ENCODE measurements at places on chromosomes 13 and 19.

DNA sequence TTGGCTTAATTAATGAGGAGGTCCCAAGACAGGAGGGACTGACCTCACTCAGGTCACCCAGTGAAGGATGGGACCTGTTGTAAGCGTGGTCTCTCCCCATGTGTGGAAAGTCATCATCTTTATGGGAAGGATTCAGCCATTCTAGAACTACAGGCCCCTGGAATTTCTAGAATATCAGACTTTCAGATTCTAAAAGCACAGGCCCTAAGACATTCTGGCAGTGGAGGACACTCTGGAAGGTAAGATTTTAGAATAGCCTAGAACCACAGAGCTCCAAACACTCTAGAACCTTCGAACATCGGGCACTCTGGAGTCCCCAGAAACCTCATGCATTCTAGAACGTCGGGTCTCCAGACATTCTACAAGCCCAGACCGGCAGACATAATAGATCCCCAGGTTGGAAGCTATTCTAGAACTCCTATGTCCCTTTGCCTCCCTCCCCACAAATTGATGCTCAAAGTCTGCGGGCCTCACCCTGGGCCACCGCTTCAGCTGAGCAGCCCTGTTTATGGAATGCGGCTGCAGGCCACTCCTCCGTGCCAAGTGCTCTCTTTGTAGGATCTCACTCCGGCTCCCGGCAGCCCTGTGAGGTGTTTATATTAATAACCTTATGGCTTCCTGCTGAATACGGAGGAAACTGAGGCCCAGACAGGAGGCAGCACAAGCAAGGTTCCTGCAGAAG lies 1.9 kb upstream of the KLK15 start:
- peak; percentile 9 for DNase-seq

- peak; percentile 80 for DNase-seq
These were observed 22.2 kb downstream of the CCDC169 start for GRCh38 chr13:36275190-36276002.

GRCh38 chr13:21006141-21007005 lies 55.0 kb downstream of the LATS2 start:
- DNase-seq = no peak

DNA sequence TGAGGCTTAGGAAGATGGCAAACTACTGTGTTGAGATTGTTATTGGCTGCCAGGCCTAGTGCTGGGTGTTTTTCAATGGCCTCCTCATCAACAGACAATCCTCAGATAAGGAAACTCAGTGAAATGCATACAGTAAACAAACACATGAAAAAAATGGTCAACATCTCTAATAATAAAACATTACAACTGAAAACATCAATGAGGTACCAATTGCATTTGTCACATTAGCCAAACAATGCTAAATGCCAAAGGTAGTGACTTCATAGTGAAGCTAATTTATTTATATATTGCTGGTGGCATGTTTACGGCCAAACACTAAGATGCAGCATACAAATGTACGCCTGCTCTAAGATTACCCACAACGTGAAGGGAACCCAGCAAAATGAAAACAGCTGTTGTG lies 224.0 kb upstream of the UBL3 start:
- no peak for DNase-seq

- no peak for DNase-seq
These were observed 98.3 kb downstream of the SLITRK5 start for GRCh38 chr13:87769445-87769844.

GRCh38 chr19:38486731-38487336 lies 53.3 kb downstream of the RYR1 start:
- no peak for DNase-seq

DNA sequence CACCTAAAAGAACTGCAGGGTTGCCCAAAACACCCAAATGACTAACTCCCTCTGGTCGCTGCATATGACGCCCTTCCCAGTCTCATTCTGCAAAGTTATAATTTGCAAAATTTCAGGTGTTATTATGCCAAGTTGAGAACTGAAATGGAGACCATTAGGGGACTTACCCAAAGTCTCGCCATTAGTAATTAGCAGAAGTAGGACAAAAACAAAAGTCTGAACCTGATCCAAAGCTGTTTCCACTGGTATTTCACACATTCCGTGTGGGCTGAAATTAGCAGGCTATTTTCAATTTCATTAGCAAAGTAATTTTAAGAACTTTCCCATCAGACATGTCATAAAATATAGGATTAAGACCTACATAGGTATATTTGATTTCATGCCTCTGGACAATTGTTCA lies 6.8 kb downstream of the RUBCNL start:
- no peak for DNase-seq

- no peak for DNase-seq
These were observed 13.9 kb downstream of the VSTM2B start for GRCh38 chr19:29539670-29540069.

DNA sequence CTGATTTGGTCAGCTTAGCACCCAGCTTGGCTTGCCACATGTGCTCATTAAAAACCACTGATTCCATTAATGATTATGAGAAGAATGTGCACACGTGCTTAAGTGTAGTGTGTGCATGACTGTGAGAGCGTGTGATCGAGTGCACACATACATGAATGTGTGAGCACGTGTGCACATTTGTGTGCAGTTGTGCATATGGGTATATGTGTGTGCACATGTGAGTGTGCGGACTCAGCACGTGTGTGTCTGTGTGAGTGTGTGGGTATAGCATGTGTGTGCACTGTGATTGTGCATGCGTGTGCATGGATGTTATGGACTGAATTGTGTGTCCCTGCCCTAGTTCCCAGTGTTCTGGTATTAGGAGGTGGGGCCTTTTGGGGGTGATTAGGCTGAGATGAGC lies 202.1 kb upstream of the ZNF536 start:
- DNase-seq = no peak

GRCh38 chr13:102354011-102354410 lies 47.8 kb downstream of the FGF14 start:
- DNase-seq = no peak

- DNase-seq = peak; percentile 46
These were observed 86.6 kb downstream of the TNFRSF19 start for GRCh38 chr13:23656637-23657371.

DNA sequence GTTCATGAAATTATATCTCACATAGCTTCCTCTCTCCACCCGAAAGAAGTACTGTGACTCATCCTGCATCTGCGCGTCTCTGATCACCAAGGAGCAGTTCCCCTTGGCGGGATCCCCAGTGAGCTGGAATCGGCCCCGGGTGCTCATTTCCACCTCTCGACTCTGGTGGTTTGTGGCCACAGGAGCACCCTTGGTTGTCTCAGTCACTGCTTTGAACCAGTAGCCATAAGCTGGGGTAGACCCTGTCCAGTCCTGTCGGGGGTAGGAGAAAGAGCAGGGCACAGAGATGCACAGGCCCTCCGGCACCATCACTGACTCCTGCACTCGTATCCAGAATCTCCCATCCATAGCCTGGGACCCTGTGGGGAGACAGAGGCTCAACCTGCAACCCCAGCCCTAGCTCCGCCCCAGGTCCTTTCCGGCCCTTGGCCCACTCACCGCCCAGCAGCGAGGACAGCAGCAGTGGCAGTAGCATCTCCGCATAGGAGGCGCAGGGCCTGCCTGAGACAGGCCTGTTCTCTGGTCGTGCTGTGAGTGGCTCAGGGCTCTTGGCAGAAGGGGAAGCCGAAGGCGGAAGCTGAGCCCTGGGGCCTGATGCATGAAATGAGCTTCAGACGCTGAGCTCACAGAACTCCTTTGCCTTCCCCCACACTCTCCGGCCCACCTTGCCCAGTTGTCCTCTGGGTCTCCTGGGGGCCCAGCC lies at the start of gene SIGLEC10:
TSS of gene SIGLEC10 (minus strand) at position 536 of the 703 bp plus-strand sequence. CDS start at position 475, 61 bp downstream.
- DNase-seq = no peak

GRCh38 chr13:98279473-98280175 lies 102.6 kb upstream of the RNF113B start:
- DNase-seq = no peak

GRCh38 chr13:39035204-39035603 lies 2.7 kb downstream of the PROSER1 start:
- no peak for DNase-seq

GRCh38 chr13:41452462-41452861 lies 4.9 kb upstream of the RGCC start:
- DNase-seq = no peak

DNA sequence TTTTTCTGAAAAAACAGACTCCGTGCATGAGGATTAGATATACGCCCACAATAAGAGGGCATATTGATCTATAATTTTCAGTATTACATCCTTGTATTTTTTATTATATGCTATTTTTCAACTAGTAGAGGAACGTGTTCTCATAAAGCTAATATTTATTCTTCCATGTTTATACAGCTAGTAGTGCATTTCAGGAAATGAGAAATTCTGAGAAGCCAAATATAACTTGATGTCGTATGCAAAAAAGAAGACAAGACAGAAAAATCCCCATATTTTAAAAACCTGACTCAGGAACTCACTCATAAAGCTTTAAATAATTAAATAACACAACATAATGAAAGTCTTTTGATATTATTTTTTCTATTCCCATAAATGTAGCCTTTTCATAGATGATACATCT lies 308.6 kb downstream of the ENOX1 start:
- DNase-seq = no peak

DNA sequence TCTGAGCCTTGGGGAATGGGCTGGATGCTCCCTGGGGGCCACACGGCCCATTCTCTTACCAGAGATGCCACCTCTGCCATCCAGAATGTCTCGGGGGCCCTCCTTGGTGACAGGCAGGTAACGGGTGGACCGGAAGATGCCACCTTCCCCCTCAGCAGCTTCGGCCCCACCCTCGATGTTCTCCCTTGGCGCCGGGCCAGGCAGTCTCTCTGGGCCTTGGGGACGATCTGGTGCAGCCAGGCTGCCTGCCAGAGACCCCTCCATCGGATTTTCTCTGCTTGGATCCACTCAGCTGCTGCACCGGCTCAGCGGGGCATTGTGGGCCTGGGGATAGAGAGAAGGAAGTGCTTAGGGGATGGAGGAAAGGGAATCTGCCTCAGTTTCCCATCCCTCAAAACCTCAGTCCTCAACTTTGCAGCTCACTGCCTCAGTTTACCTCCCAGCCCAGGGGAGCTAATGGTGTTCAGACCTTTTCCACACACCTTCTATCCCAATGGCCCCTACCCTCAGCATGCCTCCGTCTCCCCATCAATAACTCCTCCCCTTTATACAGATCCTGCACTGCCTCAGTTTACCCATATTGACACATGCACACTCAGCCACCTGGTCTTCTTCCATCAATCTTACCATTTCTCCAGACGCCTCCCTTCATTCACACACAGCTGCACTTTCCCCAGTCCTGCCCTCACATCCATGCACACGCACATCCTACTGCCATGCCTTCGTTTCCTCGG lies 1.5 kb downstream of the WIZ start:
- no peak for DNase-seq

DNA sequence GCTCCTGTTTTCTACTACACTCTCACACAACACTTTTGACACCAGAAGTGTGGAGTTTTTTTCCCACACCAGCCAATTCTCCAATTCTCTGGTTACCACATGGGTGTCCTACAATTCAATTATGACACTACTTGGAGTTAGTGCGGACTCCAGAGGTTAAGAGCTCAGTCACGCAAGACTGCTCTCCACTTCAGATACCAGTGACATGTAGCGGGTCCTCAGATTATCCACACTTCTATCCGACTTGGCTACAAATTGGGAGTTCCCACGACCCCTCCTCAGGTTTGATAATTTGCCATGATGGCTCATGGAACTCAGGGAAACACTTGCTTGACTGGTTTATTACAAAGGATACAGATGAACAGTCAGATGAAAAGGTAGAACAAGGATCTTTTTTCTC lies 32.9 kb downstream of the PAN3 start:
- DNase-seq = no peak

DNA sequence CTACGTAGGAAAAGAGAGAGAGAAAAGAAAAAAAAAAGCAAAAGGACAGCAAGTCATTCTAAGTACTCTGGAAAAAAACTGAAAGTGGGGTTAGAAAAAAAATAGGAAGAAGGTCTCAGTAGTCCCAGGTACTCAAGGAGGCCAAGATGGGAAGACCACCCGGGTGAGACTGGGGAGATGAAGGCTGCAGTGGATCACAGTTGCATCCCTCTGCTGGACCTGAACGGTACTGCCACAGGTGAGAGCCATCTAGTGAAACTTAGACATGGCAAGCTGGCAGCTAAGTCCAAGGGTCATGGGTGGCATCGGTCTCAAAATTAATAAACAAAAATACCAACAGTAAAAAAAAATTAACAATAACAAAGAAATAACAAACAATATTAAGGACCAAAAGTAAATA lies 41.0 kb upstream of the ZNF91 start:
- no peak for DNase-seq

- no peak for DNase-seq
These were observed 204.7 kb downstream of the SHISA2 start for GRCh38 chr13:25847145-25847544.
